MG63 (cell line): ENCODE measurements at places on chromosomes 5 and 9. TPM values are rescaled to one million over a fixed set of nuclear protein-coding genes. Genes with fewer than 3 reads are reported as not detected.

HAPLN1 gene
- total RNA-seq = 0.16 TPM in 1 of 2 replicates, not detected in the other

- DNase-seq = no peak
Measured at GRCh38 chr9:36730414-36730813, 157.7 kb downstream of the MELK start.

DNA sequence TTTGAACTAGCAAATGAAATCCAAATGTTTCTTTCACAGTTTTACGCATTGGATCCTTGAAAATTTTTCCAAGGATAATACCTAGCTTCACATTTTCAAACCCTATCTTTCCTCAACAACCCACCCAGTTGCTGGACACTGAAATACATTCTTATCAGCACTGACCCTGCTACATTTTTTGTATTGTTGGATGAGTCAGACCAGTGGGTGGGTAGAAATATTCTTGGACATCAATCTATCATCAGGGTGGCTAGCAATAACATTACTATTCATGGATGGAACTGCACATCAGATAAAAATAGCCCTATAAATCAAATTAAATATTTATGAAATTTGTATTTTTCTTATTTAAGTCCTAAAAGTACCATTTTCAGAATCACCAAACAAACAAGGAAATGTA is 407.4 kb upstream of the IZUMO3 start:
- no peak for DNase-seq

GRCh38 chr5:429453-430188 is 13.4 kb upstream of the EXOC3 start:
- no peak for DNase-seq

DNA sequence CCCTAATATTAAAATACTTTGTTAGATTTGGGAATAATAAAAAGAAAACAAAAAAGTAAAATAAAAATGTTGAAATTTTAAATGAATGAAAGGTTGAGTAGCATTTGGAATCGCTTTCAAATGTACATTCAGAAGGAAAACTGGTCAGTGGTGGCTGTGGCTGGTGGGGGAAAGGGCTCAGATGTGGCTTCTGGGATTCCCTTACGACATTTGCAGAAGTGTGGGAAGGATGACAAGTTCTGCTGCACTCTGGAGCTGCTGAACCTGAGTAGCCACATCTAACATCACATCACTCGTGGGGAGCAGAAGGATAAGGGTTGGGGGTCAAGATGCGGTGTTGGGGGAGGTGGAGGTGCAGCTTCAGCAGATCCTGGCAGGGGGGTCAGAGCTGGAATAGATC is 25.6 kb upstream of the CAST start:
- no peak for DNase-seq

EIF4E1B gene
- not detected in 2 replicates for total RNA-seq
